Stimulated activated CD8-positive, alpha-beta memory T cell treated with anti-CD3 and anti-CD28 coated beads, Interleukin-7, amount 100 ng/mL, for 24 hours (primary cell): ENCODE measurements at places on chromosomes 13 and 19.

DNA sequence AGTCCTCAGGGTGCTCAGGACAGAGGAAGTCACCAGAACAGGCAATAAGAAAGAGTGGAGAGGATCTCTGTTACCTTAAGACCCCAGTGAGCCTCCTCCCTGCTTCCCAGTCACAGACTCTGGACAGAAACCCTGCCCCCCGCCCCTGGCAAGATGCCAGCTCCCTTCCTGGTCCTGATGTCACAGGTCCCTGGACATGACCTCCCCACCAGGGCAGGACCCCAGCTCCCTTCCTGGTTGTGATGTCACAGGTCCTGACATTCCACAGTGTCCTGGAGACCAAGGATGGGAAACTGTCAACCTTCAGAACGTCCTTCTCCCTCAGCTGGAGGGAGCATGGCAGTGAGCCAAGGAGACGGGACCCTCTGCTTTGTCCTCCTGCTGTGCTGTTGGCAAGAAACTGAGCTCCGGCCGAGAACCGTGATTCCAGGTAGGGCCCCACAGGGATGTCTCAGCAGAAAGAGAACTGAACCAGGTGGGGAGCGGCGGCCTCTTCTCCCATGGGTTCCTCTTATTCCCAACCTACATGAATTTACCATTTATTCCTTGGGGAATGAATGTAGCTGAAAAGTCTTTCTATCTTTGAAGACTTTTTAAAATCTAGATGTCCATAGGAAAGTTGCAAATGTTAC is at the start of gene SPACA7:
Gene SPACA7 (plus strand): TSS at position 306 of the 632 bp plus-strand sequence. CDS start 31 bp downstream, at position 337.
- no peak for DNase-seq

DNA sequence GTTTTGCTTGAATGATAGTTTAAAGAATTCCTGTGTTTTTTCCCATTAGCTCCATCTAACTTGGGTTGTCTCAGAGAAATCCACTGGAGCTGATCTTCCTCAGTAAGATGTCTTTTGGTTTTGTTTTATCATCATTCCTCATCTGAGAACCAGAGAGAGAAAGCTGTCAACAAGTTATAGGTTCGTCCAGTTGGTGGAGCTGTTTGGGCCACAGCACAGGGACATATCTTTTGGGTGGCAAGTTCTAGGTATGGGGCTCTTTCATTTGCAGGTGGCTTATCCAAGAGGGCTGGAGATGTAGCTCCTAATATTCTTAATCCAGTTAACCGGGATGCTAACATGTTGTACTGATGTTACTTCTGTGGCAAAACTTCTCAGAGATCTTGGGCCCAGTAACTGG is 174.2 kb downstream of the KCNRG start:
- DNase-seq, result no peak

GRCh38 chr13:29530901-29531300 is 64.6 kb downstream of the SLC7A1 start:
- no peak for DNase-seq

- DNase-seq, result no peak
These were observed 4.9 kb downstream of the SIAH3 start for GRCh38 chr13:45846681-45847080.

GRCh38 chr13:25171517-25172302 is at the start of gene AMER2:
TSS of gene AMER2 (minus strand) at chr13:25172288. CDS start at chr13:25171619, 669 bp downstream.
- no peak for DNase-seq

GRCh38 chr13:37097076-37097475 is 8.4 kb downstream of the CSNK1A1L start:
- no peak for DNase-seq

GRCh38 chr19:6588508-6589345 is 2.2 kb downstream of the CD70 start:
- DNase-seq, result no peak

DNA sequence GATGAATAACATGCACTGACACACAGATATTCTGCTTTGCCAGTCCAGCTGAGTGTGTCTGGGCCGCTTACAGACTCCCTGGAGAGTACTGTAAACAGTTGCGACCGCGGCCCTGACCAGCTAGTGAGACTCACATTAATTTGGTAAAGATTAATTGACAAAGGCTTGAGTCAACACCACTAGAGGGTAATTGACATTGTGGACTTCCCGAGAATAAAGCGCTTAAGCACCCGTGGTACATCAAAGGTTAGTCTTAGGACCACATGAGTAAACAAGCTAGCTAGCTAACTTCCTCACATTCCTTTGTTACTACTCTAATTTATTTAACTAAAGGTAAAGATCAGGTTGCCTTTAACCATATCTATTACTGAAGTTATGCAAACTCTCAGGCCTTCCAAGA is 624.4 kb upstream of the ARGLU1 start:
- DNase-seq, result no peak

- no peak for DNase-seq
These were observed 1.5 kb upstream of the C13orf46 start for GRCh38 chr13:113975416-113975815.

DNA sequence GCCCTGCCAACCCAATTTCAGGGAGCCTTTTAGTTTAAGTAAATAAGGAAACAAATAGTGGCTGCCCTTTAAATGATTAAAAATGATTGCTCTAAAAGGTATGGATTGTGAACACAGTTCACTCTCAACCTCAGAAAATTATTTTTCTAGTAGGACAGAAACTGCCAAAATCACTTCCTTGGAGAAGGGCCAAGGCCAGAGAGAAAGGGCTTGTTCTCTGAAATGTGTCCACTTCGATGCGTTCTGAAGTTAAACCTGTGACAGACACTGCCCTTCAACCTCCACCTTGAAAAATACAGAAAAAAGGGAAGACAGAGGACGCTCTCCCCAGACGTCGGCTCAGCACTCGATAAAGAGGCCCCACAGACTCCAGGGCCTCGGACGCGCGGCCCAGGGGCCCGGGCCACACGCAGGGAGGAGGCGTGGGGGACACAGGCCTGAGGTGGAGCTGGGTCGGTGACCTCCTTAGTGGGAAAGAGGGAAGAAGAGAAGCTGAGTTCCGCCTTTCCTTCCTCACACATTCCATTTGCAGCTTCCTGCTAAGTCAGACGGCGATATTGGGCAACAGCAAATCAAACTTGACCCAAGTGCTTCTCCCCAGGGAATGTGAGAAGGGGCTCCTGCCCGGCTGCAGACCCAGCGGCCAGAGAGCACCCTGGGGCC is 63.6 kb downstream of the RASA3 start:
- no peak for DNase-seq

DNA sequence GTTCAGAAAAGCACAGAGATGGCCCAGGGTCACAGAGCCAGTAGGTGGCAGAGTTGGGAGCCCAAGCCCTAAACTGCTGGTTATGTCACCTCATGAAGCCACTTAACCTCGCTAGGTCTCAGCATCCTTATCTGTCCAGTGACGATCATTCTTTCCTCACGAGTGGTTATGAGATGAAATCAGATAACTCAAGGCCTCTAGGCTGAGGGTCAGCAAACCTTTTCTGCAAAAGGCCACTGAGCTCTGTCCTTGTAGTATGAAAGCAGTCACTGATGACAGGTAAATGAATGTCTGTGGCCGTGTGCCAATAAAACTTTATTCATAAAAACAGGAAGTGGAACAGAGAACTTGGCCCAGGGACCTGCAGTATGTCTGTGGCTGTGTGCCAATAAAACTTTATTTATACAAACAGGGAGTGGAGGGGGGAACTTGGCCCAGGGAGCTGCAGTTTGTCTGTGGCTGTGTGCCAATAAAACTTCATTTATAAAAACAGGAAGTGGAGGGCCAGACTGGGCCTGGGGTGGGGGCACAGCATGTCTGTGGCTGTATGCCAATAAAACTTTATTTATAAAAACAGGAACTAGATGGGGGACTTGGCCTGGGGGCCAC is 71.2 kb downstream of the GNG7 start:
- no peak for DNase-seq

DNA sequence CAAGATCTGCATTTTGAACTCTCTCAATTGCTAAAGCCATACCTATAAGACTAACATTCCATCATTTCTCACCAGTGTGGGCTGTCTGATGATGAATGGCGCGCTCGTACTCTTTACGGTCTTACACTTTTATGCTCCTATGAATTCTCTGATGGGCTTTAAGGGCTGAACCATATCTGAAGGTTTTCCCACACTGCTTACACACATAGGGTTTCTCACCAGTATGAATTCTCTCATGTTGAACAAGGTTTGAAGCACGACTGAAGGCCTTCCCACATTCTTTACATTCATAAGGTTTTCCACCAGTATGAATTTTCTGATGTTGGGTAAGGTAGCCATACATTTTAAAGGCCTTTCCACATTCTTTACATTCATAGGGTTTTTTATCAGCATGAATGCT is 18.8 kb upstream of the ZNF607 start:
- no peak for DNase-seq

DNA sequence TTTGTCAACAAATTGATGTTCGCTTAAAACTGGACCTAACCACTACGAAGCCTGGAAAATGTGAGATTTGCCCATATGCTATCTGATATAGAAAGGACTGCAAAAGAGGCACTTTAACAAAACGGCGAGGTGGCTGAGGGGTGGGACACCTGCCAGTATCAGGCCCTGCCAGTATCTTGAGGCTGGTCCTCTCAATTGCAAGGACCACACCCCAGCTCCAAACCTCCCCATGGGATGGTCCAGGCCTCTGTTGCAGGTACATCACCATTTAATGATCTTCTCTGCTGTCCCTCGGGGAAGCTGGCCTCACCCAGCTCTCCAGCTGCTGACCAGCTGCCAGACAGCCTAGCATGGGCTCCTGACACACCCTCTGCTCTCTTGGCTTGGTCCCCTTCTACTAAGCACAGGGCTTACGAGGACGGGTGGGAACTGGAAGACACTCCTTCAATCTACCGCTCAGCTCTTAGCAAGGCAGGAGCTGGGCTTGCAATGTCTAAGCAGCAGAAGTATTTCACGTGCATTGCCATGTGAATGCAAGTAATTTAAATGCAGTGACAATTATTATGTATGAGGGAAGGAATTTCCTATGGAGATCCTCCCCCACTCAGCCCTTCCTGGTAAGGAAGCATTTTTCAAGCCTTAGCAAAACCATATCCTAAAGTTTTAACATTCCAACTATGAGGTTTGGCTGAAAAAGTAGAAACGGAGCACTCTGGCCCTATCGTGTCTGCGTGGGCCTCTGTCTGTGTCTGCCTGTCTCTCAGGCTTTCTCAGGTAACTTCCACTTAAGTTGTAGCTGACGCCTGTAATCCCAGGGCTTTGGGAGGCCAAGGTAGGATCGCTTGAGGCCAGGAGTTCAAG is 63.9 kb downstream of the LATS2 start:
- DNase-seq, result no peak

DNA sequence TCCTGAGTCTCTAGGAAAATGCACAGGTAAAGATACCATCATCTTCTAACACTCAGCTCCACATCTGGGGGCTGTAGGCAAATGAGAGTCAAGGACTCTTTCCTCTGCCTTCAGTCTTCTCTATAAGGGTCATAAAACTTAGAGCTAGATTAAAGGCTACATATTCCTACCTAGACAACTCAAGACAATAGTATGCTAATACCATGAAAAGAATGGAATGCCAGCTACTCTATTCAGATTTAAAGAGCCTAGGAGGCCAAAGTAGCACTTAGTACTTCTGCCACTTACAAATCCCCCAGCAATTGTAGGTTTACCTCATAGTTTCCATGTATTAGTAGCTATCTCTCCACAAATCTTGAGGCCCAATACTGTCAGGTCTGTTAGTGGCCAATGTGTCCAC is 453.0 kb downstream of the SLITRK5 start:
- no peak for DNase-seq

GRCh38 chr13:108070925-108071324 is 144.4 kb downstream of the LIG4 start:
- no peak for DNase-seq

GRCh38 chr13:73223372-73223781 is 164.6 kb downstream of the KLF5 start:
- no peak for DNase-seq

- no peak for DNase-seq
These were observed 3.0 kb upstream of the KLK10 start for GRCh38 chr19:51022526-51022925.

GRCh38 chr19:58361900-58362271 is 665 bp downstream of the ZNF497 start:
- DNase-seq, result peak; percentile 20

DNA sequence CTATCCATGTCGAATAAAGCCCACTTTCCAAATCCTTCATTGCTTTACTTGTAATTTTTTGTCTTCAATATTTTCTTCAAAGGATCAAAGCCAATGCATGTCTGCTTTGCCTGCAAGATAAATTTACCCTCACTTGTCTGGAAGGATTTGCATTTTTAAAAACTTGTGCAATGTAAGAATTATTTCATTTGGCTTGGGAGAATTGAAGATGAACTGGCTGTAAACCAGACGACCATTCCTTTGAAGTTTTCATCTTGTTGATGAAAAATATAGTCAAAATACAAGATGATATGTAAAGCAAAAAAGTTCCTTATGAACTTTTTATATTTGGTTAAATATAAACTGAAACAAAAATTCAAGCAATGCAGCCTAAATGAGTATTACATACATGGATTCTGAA is 225.0 kb downstream of the SLITRK1 start:
- no peak for DNase-seq

- DNase-seq, result peak; percentile 92
These were observed at the start of gene SUPT20H for GRCh38 chr13:37058910-37059847. TSS of gene SUPT20H (minus strand) at chr13:37059688. CDS start at chr13:37051490, 8,198 bp downstream.

DNA sequence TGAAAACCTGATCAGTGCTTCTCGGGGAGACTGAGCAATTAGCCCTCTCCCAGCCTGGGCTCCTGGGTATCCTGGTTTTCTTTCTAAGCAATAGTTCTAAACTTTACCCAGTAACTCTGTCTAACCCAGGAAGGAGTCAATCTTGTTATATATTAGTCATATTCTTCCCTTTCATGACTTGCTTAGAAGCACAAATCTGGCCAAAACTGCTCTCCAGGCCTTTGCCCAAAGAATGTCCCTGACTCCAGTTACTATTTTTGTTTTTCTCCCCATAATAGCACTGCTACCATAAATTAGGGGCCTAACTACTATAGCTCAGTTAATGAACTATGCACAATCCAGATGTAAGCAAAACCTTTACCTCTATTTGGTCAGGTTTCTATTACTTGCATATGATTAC is 355.8 kb upstream of the HTR2A start:
- no peak for DNase-seq

DNA sequence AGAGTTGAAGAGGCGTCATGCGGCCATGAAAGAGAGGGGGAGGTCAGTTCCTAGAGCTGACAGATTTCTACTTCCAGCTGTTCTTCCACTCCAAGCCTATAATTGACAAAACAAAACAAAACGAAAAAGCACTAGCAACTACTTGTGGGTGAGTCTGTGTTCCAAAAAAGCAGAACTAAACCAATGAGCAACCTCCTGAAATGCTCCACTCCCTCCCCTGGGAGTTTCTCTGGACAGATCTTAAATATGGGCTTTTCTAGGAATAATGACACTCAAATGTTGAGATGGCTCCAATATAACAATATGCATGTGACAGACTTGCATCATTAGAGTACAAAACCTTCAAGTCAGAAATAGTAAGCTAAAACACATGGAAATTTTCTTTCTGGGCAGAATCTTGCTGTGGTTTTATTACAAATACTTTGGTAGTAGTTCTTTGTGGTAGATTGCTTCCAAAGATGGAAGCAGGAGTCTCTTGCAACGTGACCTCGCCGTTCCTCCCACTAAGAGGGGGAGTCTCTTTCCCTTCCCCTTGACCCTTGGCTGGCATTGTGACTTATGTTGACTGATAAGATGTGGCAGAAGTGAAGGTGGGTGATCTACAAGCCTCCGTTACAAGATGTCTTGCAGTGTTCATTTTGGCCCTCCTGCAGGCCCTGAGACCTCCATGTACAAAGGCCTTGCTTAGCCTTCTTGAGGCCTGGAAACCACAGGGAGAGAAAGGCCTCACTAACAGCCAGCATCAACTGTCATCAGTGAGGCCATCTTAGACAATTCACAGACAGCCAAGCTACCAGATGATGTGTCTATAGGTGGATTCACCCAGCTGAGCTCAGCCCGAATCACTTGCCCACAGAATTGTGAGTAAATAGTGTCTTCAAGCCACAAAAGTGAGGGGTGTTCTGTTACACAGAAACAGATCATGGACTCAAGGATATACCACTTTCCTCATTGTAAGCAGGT is 173.1 kb upstream of the RFC3 start:
- no peak for DNase-seq
